Dorsolateral prefrontal cortex (tissue), 122 donors: ENCODE measurements at places on chromosomes 6 and 20.

DNA sequence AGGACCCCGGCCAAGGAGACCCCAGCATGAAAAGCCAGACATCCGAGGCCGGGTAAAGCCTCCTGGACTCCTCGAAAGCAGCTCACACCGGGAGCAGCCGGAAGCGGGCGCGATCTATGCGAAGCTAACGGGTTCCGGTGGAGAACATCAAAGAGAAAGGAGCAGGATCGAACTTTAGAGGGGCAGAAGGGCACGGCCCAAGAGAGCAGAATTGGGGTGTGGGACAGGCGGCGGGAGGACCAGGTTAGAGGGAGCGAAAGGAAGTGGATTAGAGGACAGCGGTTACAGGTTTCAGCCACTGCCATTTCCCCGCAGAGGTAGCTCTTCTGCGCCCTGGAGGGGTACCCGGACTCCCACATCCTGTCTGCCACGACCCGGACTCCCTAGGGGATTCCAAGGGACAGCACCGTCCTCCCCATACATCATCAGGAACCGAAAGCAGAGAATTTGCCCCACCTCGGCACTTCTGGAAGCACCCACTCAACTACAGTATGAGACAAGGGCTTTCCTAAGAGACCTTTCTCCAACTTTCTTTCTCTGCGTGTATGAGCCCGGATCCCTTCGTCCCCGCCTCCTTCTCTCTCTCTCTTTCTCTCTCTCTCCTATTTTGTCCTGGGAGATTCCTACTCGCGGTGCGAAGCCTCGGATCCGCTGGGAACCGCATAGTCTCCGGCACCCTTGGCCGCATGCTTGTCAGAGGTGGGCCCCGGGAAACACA lies 507 bp upstream of the VGLL2 start:
- DNase-seq, result no peak

GRCh38 chr6:151721671-151722070 lies 85.8 kb upstream of the ESR1 start:
- no peak for DNase-seq

- no peak for DNase-seq
Measured at GRCh38 chr6:138439546-138439945, 35.5 kb downstream of the HEBP2 start.

- no peak for DNase-seq
Measured at GRCh38 chr6:142292166-142292924, 9.5 kb upstream of the ADGRG6 start.

DNA sequence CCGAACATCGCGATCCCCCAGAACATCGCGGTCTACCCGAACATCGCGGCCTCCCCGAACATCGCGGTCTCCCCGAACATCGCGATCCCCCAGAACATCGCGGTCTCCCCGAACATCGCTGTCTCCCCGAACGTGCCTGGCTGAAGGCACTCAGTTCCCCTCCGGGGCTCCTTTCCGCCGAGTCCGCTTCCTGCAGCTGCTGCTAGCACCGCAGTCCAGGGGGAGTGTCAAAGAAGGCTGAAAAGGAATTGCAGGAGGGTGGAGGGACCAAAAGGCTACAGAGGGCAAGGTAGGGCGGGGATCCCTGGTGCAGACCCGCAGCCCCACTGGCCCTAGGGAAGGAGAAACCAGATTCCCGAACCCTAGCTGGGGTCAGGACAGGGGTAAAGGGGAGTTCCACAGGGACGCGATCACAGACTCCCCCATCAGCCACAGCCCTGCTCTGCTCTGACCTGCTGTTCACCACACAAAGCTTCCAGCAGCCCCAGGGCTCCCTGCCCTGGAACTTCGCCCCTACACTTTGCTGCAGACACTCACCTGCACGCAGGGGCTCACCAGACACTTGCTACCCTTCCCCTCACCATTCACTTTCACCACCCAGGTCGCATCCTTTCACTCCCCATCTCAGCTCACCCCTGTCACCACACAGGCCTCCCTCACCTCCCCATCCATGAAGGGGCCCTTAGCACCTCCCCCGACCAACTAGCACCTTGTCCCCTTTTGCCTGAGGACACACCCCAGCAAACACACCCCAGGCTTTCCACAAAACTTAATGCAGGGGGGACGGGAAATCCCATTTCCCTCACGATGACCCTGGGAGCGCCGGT lies 1.7 kb downstream of the ULBP1 start:
- DNase-seq, result no peak

DNA sequence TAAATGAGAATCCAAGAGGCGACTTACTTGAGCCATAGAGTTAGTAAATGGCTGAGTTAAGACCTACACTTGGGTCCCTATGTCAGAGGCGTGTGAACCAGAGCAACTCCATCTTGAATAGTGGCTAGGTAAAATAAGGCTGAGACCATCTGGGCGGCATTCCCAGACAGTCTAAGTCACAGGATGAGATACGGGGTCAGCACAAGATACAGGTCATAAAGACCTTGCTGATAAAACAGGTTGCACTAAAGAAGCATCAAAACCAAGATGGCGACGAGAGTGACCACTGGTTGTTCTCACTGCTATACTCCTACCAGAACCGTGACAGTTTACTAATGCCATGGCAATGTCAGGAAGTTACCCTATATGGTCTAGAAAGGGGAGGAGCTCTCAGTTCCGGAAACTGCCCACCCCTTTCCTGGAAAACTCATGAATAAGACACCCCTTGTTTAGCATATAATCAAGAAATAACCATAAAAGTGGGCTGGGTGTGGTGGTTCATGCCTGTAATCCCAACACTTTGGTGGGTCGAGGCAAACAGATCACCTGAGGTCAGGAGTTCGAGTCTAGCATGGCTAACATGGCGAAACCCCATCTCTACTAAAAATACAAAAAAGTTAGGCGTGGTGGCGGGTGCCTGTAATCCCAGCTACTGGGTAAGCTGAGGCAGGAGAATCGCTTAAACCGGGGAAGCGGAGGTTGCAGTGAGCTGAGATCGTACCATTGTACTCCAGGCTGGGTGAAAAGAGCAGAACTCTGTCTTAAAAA lies 43.9 kb upstream of the EEF1A1 start:
- no peak for DNase-seq

DNA sequence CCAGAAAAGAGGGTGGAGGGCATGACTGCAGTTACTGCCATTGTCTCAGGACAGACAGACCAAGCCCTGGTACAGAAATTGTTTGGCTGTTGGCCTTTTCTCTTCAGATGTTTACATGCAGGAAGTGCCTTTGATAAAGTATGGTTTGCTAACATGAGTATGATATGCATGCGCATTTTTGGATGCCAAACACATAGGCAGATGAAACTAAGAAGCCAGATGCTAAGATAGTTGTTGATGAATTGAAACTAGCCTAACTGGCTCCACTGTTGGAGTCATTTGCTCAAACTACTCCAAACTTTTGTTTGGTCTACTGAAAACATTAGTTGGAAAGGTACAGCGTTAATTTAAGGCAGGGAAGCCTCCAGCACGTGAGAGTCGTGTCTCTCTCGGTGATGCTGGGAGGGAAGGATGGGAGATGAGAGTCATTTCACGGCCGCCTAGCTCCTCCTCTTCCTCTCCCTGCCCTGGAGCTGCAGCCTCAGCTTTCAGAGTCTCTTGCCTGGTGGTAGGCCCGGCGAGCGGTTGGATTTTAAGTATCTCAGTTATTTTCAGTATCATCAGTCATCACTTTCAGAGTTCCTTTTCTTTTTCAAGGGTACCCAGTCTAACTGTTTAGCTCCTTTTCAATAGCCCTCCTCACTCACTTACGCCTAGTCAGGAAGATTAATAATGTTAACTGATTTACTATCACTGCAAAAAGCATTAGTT lies 29.7 kb downstream of the RREB1 start:
- DNase-seq, result no peak
